Tongue (tissue), 3 donors: ENCODE measurements at places on chromosomes 11 and 22. TPM values are rescaled to one million over a fixed set of nuclear protein-coding genes. Genes with fewer than 3 reads are reported as not detected.

DNA sequence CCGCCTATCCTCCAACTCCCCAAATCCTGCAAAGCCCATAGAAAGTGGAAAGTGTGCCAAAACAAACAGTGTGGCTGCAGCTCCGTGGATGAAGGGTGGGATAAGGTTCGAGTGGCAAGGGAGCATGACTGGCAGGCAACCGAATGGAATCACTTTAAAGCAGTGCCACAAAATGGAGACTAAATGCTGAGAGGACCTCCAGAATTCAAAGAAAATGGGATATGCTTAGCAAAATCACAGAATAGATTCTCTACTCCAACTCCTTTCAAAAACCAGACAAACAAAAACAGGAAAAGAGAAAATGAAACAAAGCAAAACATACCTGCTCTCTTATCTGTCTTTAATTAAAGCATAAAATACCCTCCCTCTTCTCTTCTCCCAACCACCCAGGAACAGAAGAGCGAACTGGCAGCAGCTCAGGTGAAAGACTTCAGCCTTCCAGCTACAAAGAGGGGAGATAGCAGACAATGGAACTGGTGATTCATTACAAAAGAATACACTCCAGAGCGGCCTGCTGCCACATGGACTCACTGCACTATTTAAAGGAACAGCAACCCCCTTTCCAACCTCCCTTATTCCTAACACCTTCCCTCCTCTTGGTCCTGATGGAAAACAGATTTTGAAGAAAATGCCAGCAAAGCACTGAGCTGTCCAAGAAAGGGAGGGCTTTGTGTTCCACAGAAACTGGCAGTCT, 118.5 kb downstream of the APOL5 start:
- DNase-seq, result peak; percentile 86

DNA sequence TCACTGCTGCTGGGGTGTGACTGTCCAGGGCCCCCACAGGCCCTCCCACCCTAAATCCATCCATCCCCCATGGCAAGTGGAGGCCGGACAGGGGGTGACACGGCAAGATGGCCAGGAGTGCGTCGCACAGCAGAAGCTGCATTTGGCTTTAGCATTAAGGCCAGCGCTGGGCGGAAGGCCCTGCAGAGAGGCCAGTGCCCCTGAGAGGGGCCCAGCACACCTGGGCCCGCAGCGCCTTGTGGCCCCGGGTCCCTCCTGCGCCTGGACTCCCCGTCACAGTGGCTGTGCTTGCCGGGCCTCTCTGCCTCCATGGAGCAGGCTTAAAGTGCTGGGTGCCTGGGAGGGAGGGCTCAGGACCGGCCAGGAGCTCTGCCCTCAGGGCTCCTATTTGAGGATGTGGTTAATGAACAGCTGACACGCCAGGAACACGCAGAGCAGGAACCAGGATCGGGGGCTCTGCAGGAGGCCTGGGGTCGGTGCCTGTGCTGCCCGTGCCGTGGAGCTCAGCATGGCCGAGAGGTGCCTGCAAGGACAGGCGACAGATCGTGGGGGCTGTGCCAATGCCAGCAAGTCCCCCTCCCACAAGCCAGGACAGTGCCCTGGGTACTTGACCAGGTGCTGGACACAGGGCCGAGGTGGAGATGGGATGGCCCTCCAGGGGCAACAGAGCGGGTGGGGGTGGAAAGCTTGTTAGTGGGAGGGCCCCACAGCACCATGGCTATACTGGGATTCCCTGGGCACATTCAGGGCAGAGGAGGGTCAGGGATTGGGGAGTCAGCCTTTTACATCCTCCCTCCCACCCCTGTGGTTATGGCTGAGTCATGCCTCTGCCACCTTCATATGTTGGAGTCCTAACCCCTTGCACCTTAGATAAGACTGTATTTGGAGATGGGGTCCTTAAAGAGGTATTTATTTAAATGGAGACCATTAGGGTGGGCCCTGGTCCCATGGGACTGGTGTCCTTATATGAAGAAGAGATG, 30.9 kb upstream of the CARS1 start:
- DNase-seq, result no peak

DNA sequence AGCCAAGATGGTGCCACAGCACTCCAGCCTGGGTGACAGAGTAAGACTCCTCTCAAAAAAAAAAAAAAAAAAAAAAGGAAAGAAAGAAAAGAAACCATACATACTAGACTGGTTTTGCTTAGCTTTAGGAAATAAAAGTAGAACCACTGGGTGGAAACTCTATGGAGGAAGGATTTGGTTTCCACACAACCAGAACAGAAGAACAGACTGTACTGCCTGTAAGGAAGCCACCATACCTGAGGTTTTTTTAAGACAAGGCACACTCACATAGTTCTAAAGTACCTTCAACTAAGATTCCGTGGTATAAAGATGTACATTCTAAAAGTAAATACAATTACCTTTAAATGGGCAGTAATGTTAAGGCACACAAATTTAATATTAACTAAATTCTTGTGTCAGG, 58.6 kb downstream of the NUP98 start:
- no peak for DNase-seq

DNA sequence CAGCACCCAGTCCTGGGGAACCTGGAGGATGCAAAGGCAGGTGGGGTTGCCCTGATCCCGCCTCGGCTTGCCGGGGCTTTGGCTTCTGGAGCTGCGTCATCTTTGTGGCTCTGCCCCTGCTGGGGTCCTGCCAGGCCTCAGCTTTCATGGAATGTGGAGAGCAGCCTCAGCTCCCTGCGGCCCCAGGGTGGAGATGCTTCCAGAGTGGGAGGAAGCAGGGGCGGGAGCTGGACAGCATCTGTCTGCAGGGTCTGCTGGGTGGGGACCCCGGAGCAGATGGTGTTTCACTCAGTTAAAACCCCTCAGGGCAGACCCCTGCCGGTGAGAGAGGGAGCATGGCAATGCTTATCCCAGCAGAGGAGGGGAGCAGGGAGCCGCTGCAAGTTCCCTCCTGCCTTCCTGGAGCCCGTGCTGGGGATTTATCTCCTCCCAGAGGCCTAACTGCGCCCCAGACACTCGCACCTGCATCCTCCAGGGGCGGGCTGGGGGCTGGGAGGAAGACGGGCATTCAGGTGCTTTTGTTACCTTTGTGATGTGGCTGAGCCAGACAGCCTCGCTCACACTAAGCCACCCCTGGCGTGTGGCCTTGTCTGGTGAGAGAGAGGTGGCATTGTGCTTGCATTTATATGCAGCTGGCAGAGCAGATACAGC, 15.7 kb downstream of the GRIK4 start:
- peak; percentile 86 for DNase-seq

GRCh38 chr11:27183672-27184457, 143.2 kb downstream of the BBOX1 start:
- peak; percentile 90 for DNase-seq

DNA sequence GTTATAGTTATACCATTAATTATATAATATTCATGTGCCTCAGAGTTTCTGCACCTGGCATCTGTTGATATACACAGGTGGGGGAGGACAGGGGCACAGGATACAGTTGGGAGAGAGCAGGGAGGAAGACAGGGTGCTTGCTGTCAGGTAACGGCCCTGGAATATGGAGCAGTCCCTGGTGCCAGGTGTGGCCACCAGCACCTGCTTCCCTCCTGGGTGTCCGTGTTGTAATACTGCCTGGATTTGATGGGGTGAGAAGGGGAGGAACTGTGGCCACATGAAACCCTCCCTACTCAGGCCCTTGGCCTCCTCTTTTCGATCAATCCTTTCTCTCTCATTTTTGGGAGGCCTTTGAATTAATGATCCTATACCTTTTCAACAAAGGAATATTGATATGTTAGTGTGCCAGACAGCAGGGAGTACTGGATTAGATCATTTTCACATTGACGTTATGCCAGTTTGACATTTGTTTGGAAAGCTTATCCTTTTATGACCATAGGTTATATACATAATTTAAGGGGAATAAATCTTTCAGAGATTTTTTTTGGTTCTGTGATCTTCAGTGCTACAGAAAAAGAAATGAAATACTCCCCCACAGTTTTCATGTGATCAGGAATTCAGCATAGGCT, 88.6 kb downstream of the TEAD1 start:
- DNase-seq, result no peak

MIOX gene
- total RNA-seq, result not detected

DNA sequence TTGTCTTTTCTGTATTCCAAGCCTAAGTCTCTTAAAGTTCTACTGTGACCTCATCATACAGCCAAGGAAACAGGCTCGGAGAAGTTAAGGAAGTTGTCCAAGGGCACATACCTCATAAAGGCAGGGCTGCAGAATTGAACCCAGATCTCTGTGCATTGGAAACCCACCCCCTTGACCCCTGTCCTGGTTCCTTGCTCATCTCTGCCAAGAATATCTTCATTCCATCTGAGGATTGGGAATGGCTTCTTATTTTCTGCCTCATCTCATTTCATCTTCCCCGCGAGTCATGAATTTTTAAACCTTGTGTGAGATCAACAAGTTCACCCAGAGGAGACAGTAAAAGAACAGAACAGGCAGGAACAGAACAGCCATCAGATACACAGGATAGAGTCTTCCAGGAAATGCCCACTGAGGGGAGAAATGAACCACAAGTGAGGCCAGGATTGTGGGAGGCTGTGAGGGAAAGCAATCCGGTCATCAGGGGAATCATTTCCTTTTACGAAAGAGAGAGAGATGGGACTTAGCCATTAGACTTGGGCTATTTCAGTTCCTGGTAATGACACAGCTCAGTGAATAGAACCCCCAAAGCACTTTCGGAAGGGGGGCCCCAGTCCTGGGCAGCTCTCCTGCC, 34.4 kb upstream of the LRRC10B start:
- no peak for DNase-seq

- no peak for DNase-seq
These were observed 53.6 kb downstream of the CECR2 start for GRCh38 chr22:17422736-17423343.

- DNase-seq, result no peak
These were observed 24.7 kb upstream of the TIMP3 start for GRCh38 chr22:32776802-32777201.

LMO2 gene
- 16.1 TPM for total RNA-seq

DNA sequence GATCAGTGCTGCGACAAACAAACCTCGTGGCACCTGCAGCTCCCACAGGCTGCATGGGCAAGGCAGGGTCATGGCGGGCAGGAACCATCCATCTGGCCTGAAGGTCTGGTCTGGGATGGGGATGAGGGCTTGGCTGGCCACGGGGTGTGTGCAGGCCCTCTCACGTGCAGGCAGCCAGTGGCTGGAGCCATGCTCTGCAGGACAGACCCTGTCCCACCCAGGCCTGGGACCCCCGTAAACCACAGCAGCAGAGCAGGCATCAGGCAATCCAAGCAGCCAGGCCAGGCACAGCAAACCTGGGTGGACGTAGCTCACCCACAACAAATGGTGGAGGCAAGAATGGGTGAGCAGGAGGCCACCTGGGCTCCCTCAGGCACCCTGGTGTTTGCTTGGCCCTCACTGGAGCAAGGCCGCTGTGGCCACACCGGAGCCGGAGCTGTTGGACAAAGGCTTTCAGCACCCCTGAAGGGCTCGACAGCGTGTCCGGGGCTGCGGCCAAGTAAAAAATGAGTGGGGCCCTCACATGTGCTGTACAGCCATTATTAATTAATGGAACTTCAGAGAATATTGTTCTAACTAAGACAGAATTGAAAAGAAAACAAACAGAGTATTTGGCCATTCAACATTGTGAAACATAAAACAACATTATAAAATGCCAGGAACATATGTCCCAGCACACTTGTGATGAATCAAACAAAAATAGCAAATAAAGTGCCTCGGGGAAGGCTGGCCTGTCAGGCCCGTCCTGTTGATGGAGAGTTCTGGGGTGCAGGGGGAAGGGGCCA, 24.0 kb upstream of the GNB1L start:
- DNase-seq, result no peak

- DNase-seq, result no peak
These were observed 51.7 kb upstream of the CCDC89 start for GRCh38 chr11:85737738-85738137.

DNA sequence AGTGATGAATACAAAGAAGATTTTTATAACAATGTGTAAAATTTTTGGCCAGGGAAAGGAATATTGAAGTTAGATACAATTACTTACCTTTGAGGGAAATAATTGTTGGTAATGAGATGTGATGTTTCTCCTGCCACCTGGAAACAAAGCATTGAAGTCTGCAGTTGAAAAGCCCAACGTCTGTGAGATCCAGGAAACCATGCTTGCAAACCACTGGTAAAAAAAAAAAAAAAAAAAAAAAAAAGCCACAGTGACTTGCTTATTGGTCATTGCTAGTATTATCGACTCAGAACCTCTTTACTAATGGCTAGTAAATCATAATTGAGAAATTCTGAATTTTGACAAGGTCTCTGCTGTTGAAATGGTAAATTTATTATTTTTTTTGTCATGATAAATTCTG, 5.3 kb downstream of the BIRC3 start:
- no peak for DNase-seq

DNA sequence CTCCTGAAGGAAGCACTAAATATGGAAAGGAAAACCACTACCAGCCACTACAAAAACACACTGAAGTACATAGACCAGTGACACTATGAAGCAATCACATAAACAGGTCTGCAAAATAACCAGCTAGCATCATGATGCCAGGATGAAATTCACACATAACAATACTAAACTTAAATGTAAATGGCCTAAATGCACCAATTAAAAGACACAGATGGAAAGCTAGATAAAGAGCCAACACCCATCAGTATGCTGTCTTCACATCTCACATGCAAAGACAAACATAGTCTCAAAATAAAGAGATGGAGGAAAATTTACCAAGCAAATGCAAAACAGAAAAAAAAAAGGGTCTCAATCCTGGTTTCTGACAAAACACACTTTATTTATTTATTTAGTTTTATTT, 171.7 kb downstream of the TTC28 start:
- DNase-seq, result no peak

SHISAL1 gene
- 11.2 TPM for total RNA-seq

GRCh38 chr11:124152770-124153407, 30.3 kb upstream of the OR10D3 start:
- no peak for DNase-seq

GRCh38 chr11:86579406-86579731, 93.0 kb downstream of the ME3 start:
- peak; percentile 59 for DNase-seq

GRCh38 chr11:22597062-22597461, 28.6 kb downstream of the FANCF start:
- DNase-seq, result no peak

DUSP18 gene
- 5.9 TPM for total RNA-seq

DNA sequence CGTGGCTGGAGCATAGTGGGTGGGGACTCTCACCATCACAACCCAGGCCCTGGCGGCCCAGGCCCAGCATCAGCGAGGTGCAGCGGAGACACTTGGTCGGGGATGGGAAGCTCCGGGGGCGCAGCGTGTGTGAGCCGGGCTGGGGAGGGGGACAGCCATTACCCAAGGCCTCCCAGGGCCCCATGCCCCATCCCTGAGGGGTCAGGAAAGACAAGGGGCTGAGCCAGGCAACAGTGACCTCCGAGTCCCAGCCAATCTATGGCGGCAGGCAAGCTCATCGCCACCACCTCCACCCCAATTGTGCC, 11.3 kb downstream of the CDC42BPG start:
- DNase-seq, result no peak

DNAJC4 gene
- 16.7 TPM for total RNA-seq
